ENCODE measurements at places on chromosomes 11 and 22.

- no peak for DNase-seq
These were observed 297.1 kb downstream of the DYNC2H1 start for GRCh38 chr11:103406357-103406756.

DNA sequence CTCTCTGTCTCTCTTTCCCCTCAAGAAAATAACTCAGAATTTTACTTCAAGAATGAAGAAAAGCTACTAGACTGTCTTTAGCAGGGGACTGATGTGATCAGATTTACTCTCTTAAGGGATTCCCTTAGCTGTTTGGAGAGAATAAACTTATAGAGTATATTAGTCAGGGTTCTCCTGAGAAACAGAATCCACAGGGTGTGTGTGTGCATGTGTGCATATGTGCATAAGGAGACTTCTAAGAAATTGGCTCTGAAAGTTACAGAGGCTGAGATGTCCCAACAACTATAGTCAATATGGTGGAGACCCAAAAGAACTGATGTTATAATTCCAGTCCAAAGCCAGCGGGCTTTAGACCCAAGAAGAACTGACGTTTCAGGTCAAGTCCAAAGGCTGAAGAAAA, 43.1 kb upstream of the ARL14EP start:
- DNase-seq: no peak

GRCh38 chr22:27740202-27740748, 61.3 kb downstream of the MN1 start:
- DNase-seq: no peak

- no peak for DNase-seq
These were observed 108.4 kb upstream of the SLC22A12 start for GRCh38 chr11:64482588-64482987.

GRCh38 chr11:65183201-65183891, 1.6 kb downstream of the CAPN1 start:
- no peak for DNase-seq

GRCh38 chr11:92709329-92709728, 260.1 kb upstream of the MTNR1B start:
- DNase-seq: no peak

DNA sequence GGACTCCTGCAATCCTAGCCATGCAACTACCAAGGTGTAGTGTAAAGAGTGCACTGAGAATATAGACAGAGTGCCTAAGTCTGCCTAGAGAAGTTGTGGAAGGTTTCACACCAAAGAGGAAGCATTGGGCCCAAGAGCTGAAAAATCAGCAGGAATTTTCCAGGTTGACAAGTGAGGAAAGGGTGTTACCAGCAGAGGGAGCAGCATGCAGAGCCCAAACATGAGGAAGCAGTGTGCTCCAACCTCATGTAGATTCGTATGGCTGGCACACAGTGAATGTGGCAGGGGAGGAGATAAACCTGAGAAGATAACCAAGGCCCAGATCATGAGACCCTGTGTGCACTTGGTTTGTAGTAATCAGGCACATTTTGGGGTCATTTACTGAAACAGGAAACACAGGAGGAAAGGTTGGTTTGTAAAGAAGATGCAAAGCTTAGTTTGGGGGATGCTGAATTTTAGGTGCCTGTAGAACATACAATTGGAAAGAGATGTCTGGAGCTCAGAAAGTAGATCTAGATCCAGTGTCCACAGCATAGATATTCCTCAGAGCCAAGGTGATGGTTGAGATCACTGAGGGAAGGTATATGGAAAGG, 1.7 kb downstream of the HPX start:
- DNase-seq: peak; percentile 64

- DNase-seq: no peak
These were observed 1274.6 kb downstream of the BRD1 start for GRCh38 chr22:48553119-48553518.

DNA sequence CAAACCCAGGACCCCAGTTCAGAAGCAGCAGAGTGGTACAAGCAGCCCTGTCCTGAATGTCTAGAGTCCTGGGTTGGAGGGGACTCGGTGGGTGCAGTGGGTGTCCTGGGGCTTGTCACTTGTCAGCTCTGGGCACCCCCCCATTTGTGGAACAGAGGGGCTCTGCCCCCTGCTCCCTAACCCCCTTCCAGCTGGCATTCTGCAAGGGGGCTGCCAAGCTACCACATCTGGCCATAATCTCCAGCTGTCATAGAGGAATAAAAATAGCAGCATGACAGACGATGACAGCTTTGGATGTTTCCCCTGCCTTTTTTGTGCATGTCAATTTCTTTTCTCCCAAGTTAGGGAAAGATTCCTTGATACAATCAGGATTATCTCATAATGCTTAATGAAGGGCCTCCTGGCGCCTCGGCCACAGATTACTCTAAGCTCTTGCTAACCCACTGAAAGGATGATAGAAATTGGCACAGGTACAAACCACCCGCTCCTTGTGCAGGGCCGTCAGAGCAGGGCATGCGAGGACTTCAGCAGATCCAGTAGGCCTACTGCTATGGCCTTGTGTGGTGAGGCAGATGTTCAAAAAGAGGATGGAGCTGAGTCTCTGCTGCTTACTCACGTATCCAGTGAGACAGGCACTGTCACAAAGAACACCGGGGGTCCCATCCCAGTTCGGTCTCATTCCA, 83.0 kb downstream of the ISX start:
- no peak for DNase-seq

DNA sequence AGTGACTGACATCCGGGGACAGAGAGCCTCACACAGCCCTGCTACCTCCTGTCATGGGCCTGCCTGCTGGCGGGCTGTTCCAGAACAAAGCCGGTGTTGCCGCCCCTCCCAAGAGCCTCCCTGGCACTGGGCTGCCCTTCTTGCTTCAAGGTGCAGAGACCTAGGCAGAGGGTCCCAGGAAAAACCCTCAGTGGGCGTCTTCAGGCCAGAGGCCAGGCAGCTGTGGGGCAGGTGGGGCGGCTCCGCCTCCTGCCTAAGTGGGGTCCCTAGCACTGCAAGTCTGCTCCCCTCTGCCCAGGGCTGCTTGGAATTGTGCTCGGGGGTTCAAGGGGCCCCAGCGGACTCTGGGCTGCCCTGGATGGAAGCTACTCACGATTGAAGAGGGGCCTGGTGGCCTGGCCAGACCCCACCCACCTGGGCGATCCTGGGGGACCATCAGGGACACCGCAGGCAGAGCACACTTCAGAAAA, 20.4 kb upstream of the GNB1L start:
- DNase-seq: no peak

DNA sequence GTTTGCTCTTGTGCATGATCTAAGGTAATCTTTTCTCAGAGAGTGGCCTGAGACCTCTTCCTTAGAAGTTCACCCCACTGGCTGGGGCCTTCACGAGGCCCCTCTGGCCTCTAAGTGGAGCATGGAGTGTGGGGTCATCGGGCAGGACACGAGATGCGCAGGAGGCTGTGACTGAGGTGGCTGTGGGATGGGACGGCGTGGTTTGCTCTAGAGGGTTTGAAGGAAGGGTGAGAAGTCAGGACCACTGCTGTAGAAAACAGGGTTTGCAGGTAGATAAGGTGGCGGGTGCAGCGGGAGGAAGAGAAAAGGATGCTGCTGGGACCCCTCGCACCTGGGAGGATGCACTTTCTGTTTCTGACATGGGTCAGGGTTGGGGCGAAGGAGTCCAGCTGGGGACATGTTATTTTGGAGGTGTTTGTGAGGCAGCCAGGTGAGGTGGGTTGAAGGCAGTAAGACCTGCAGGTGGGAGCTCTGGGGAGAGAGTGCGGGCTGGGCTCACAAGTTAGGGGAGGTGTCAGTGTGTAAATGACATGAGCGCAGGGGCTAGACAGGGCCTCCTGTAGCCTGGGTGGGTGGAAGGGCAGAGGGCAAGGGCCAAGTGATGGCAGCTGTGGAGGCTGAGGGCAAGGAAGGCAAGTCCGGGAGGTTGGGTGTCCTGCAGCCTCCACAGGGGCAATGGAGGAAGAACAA, 62.5 kb downstream of the KCNQ1 start:
- no peak for DNase-seq

DNA sequence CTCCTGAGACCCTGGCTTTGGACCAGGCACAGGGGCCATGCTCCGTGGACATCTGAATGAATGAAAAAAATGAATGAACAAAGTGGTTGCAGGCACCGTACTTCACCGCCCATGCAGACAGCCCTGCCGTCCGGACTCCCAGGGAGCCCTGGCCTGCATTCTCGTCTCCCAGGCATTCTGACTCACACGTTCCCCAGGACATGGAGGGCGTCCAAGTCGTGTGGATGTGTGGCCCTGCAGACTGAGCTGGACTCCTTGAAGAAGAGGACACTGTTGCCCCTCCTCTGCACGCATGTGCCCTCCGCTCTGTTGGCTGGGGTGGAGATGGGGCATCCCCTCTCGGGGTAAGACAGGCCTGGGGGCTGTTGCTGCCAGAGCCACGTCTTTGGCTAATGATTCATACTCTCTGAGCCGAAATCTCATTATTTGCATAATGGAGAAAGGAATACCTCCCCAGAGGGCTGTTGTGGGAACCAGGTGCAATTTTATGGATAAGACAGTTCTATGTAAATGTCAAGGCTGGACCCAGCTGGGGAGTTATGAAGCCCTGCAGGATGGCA, 49.7 kb downstream of the RTL6 start:
- DNase-seq: no peak

DNA sequence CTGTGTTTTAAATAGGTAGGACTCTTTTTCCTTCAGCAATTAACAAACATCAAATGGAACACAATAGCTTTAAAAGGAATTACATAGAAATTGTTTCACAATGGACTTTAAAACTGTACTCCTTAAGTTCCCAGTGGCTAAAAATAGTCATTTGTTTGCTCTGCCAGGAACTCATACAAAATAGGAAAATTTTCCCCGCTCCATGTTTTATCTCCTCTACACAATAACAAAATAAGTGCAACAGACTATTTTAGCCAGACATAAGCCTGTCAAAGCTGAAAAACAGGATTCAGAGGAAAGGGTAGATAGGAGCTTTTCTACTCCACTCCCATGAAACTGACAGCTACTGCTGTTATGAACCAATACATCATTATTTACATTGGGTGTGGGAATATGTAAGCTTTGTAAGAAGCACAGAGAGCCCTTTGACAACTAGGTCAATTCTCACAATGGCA, 90.1 kb downstream of the STK33 start:
- DNase-seq: no peak

- no peak for DNase-seq
These were observed 124.9 kb downstream of the C11orf58 start for GRCh38 chr11:16863389-16863788.

DNA sequence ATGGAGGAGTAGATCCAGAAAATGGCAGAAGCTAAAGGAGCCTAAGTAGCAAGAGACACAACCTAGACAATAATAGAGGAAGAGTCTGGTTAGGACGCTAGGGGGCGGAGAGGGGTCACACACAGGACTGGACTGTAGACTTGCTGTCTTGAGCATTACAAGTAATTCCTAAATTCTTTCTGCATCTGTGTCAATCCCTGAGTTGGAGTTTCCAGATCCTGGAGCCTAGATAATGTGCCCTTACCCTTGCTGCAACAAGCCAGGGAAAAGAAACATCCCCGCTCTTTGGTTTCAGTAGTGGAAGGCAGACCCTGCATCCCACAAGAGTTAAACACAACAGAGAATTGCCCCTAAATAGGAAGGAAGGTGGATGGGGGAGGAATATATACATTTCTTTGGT, 14.9 kb upstream of the CCDC73 start:
- DNase-seq: peak; percentile 81

GRCh38 chr11:38593649-38594048, 1995.6 kb upstream of the RAG2 start:
- DNase-seq: no peak

DNA sequence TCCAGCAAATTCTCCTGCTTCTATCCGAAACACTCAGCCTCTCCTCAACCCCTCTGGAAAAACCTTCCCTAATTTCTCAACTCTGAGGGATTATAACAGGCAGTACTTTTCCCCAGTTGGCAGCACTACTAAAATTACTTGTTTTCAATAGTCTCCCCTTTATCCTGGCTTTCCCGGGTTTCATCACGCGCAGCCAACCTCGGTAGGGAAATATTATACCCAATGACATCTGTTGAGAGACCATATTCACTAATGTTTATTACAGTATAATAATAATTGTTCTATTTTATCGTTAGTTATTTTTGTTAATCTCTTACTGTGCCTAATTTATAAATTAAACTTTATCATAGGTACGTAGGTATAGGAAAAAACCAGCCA, 330 bp upstream of the POLD3 start:
- DNase-seq: no peak

DNA sequence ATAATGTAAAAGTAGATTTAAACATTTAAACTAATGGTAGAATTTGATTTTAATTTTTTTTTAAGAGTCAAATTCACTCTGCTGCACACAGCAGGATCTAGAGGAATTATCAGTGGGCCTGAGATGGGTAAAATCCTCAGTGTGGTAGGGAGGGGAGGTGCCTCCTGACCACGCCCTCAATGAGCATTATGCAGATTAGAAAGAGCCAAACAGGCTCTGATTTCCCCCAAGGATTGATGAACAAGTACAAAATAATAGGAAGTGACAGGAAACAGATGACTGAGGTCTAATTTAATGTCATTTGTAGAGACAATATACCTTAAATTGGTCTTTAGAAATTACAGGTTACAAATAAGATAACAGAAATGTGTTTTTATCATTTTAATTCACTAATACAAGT, 155.2 kb downstream of the DCDC1 start:
- DNase-seq: no peak

GRCh38 chr11:117908109-117908895, 20.9 kb downstream of the TMPRSS13 start:
- DNase-seq: no peak

- DNase-seq: no peak
These were observed 104.3 kb downstream of the MRTFA start for GRCh38 chr22:40531951-40532900.

DNA sequence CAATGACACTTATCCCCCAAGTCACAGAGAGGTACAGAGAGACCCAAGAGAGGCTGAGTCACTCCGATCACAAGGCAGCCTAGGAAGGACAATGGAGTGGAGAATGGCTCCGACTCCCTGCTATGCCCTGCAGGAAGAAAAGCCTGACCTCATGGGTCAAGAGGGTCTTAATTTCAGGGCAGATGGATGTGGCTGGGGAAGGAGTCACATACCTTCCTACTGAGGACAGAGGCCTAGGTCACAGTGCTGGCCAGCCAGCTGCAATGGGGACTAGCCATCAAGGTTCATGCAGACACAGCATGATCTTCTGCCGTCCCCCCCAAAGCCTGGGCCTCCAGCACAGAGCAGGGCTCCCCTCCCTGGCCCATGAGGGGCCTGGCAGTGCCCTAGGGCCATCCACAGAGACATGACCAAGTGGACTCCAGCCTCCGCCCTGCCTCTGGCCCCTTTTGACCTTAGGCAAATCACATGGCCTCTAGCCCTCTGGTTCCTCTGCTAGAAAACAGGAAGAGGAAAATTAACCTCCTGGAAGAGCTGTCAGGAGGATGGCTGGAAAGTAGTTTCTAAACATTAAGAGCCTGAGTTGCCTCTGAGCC, 1.8 kb downstream of the ARRB1 start:
- peak; percentile 68 for DNase-seq

- DNase-seq: no peak
These were observed 17.1 kb downstream of the PATZ1 start for GRCh38 chr22:31329029-31329428.

DNA sequence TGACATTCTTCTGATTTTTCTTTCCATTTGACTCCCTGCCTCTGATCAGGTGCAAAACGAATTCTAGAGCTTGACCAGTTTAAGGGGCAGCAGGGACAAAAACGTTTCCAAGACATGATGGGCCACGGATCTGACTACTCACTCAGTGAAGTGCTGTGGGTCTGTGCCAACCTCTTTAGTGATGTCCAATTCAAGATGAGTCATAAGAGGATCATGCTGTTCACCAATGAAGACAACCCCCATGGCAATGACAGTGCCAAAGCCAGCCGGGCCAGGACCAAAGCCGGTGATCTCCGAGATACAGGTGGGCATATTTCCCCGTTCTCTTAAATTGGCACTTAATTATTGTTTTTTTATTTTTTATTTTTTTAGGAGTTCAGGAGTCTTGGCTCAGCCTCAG, 15.4 kb downstream of the XRCC6 start:
- no peak for DNase-seq

- no peak for DNase-seq
These were observed 10.8 kb downstream of the SYT12 start for GRCh38 chr11:67033661-67034166.

Data from ecto neural progenitor cell (in vitro differentiated cells).